ENCODE measurements at places on chromosomes 5 and 9. TPM values are rescaled to one million over a fixed set of nuclear protein-coding genes. Genes with fewer than 3 reads are reported as not detected.

DNA sequence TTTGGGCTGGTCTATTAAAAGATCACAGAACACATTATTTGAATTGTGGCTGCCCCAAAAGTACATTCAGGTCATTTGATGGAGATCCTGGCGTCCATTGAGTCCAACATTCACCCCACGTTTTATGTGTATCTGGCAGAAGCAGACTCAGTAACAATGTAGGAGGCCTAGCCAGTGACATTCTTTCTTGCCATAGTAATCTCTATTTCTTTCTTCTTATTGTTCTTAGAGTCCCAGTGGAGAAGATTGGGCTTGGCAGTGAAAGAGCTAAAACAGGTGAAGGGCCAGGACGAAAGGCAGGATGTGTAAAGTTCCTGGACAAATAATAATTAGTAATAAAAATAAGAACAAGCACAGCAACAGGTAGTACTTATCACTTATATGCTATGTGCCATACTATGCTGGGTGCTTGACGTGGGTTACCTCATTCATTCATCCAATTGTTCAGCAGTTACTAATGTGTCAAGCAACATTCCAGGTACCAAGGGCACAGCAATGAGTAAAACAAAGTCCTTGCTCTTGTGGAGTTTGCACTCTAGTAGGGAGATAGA, 12.6 kb upstream of the ANKH start:
- no peaks in the 10 kb centered on the region for H3K27me3 ChIP-seq
- H3K27ac ChIP-seq: no peak overlapping the region
- no peak for DNase-seq
- no peaks in the 10 kb centered on the region for H3K36me3 ChIP-seq
- H3K4me3 ChIP-seq: no peak overlapping the region
- H3K4me1 ChIP-seq: no peaks in the 10 kb centered on the region

DNA sequence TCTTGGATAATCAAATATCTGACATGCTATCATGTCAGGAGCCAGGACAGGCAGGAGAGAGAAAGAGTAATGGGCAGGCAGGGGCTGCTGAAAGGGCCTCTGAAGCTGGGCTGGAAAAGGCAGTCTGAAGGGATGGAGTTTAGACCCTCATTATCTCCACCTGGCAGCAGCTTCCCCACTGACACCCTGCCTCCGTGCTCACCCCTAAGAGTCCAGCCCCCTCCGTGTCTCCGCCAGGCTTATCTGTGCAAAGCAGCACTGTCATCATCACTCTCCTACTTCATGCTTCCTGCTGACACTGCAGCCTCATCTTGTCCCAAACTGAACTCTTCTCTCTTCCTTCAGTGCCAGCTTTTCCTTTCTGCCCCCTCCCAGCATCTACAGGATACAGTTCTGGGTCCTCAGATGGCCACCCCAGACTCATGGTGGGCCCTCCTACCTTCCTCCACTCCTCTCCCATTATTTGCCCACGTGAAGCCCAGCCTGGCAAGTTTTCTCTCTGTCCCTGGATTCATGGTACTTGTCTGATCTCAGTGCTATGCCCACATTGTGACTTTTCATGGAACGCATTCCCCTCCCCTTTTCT, 70.9 kb upstream of the KLF9 start:
- H3K27ac ChIP-seq: no peak overlapping the region
- H3K4me3 ChIP-seq: no peak overlapping the region
- H3K4me1 ChIP-seq: peaks cover 12% of the 10 kb centered on the region
- H3K36me3 ChIP-seq: no peaks in the 10 kb centered on the region

GRCh38 chr5:4627131-4627530, 513.0 kb upstream of the ADAMTS16 start:
- H3K27me3 ChIP-seq: no peaks in the 10 kb centered on the region
- no peaks in the 10 kb centered on the region for H3K4me1 ChIP-seq
- H3K27ac ChIP-seq: no peak overlapping the region
- no peak for DNase-seq
- no peak overlapping the region for H3K4me3 ChIP-seq

DNA sequence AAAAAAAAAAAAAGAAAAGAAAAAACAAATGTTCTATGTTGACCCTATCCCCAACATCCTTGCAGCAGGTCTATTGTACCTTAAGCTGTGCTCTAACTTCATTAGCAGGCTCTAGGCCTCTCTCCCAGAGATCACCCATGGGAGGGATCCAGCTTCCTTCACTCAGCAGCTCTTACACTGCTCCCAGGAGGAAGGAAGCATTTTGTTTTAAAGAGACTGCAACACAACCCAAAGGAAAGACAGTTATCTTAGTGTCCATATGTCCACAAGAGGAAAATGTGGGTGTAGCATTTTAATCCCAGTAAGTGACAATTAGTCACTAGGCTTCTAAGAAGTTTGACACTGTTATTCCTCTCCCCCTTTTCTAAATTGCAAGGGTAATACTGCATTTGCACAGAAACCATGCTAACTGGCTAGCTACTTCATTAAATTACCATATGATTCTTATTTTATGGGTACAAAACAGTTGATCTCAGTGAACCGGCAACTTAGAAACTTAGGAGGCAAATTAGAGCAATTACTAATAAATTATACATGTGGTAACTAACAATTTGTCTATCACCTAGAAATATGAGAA, 58.8 kb downstream of the MARCHF3 start:
- H3K27me3 ChIP-seq: no peaks in the 10 kb centered on the region
- DNase-seq: no peak
- H3K27ac ChIP-seq: peak overlapping the region; percentile 93
- H3K36me3 ChIP-seq: peaks cover 4% of the 10 kb centered on the region

GRCh38 chr9:34568774-34569173, 20.8 kb downstream of the CNTFR start:
- H3K27me3 ChIP-seq: peaks cover 24% of the 10 kb centered on the region
- no peak overlapping the region for H3K4me3 ChIP-seq
- no peaks in the 10 kb centered on the region for H3K36me3 ChIP-seq
- no peak for DNase-seq

- no peak overlapping the region for H3K4me3 ChIP-seq
- DNase-seq: no peak
- H3K36me3 ChIP-seq: no peaks in the 10 kb centered on the region
- no peak overlapping the region for H3K27ac ChIP-seq
Observed at GRCh38 chr9:91857291-91858212, 92.5 kb downstream of the ROR2 start.

DNA sequence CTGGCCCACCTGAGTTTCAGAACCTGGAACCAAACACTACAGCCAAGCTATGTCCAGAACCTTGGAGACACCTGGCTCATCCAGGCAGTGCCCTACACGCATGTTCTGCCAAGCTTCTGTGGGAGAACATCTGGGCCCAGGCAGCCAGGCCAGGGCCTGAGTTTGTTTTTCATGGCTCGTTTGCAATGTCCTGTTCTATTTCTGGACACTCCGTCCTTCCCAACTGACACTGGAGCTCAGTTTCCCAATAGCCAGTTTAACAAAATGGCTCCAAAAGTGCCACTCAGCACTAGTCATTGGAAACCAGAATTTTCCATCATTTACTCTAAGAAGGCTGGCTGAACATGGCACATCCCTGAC, 38.6 kb downstream of the SH3RF2 start:
- no peak overlapping the region for H3K27ac ChIP-seq
- H3K4me1 ChIP-seq: peaks cover 4% of the 10 kb centered on the region
- no peak for DNase-seq
- H3K36me3 ChIP-seq: no peaks in the 10 kb centered on the region

DNA sequence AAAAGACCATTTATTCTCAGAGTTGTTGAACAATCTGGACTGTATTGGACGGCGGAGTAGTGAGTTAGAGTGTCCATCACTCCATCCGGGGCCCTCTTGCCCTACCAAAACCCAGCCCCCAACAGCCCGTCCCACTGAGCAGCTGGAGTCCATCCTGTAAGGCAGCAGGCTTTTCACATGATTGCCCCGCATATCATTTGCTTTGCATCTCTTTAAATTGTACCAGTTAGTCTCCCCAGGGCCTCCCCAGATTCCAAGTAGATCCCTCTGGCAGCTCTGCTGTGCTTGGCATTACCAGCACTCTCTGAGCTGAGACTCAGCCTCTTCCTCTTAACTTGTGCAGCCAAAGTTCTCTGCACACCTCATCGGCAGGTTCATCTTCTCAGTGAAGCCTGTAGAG, 48.6 kb upstream of the ADCY2 start:
- no peaks in the 10 kb centered on the region for H3K36me3 ChIP-seq
- no peak for DNase-seq
- no peak overlapping the region for H3K4me3 ChIP-seq

- peak overlapping the region; percentile 43 for H3K4me3 ChIP-seq
- H3K36me3 ChIP-seq: no peaks in the 10 kb centered on the region
- DNase-seq: peak; percentile 78
- peaks cover 30% of the 10 kb centered on the region for H3K4me1 ChIP-seq
Observed at GRCh38 chr9:76576344-76576743, 117.4 kb downstream of the GCNT1 start.

DNA sequence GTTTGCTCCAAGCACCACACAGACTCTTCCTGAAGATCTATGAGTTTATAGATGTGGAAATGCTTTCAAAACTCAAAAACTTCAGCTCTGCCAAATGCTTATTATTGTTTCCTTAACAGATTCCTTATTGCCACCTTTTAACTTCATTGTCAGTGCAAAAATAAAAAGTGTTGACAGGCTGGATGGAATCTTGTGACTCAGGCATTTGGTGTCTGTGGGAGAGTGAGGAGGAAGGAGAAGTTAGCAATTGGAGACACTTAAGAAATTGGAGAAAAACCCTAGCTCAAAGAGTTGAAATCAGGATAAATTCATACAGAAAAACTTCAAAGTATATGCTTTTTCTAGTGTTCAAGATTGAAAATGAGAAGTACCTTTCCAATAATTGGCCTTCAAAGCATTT, 140.6 kb upstream of the PUM3 start:
- H3K27ac ChIP-seq: no peak overlapping the region
- DNase-seq: no peak
- no peak overlapping the region for H3K4me3 ChIP-seq
- peaks cover 37% of the 10 kb centered on the region for H3K27me3 ChIP-seq

DNA sequence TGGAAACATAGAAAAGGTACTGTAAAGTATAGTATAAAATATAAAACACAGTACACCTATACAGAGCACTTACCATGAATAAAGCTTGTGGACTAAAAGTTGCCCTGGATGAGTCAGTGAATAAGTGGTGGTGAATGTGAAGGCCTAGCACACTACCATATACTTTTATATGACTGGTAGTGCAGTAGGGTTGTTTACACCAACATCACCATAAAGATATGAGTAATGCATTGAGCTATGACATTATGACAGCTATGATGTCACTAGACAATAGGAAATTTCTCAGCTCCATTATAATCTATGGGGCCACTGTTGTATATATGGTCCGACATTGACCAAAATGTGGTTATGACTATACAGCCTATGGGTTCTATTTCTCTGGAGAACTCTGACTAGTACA, 291.8 kb upstream of the ACTBL2 start:
- no peaks in the 10 kb centered on the region for H3K36me3 ChIP-seq
- peaks cover 3% of the 10 kb centered on the region for H3K4me1 ChIP-seq
- no peak overlapping the region for H3K4me3 ChIP-seq
- H3K27me3 ChIP-seq: peaks cover 4% of the 10 kb centered on the region
- H3K27ac ChIP-seq: no peak overlapping the region
- DNase-seq: no peak

The RELL2 gene
- total RNA-seq: 26.8 TPM

The LCN15 gene
- total RNA-seq: not detected

The LEAP2 gene
- total RNA-seq: 1.8 TPM

The FOXD4L4 gene
- 0.10 TPM for total RNA-seq

The CSF1R gene
- total RNA-seq: not detected

The SPATA9 gene
- not detected for total RNA-seq
